ENCODE measurements at places on chromosomes 3 and 15. TPM values are rescaled to one million over a fixed set of nuclear protein-coding genes. Genes with fewer than 3 reads are reported as not detected.

DNA sequence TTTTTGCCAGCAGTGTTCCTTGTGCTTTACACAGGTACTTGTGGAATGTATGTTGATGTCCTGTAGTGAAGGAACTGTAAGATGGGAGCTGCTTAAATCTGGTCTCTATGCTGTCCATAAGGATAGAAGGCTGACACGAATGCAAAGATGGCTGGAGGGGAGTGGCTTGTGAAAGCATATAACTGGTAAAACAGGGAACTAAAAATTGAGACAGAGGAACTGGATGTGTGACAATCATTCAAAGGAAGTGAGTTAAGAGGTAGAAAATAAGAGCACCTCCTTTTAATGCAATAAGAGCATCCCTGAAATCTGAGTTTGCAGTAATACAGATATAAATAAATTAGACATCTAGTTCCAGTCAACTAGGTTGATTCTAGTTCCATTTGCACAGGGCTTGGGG, 35.2 kb downstream of the RNF13 start:
- H3K4me1 ChIP-seq, result peaks cover 2% of the 10 kb centered on the region
- H3K36me3 ChIP-seq, result peaks cover 49% of the 10 kb centered on the region
- H3K27ac ChIP-seq, result no peak overlapping the region
- no peaks in the 10 kb centered on the region for H3K27me3 ChIP-seq
- H3K4me3 ChIP-seq, result no peak overlapping the region

EPB42 gene
- not detected for total RNA-seq

WDR93 gene
- 0.29 TPM for total RNA-seq

- H3K27ac ChIP-seq, result no peak overlapping the region
- no peaks in the 10 kb centered on the region for H3K36me3 ChIP-seq
- no peak overlapping the region for H3K4me3 ChIP-seq
- no peaks in the 10 kb centered on the region for H3K4me1 ChIP-seq
These were observed 72.1 kb upstream of the MAGI1 start for GRCh38 chr3:66110840-66111239.

GRCh38 chr3:161598639-161599038, 102.0 kb downstream of the OTOL1 start:
- no peaks in the 10 kb centered on the region for H3K27me3 ChIP-seq
- no peaks in the 10 kb centered on the region for H3K36me3 ChIP-seq
- no peak for DNase-seq
- no peak overlapping the region for H3K4me3 ChIP-seq
- no peaks in the 10 kb centered on the region for H3K4me1 ChIP-seq

DNA sequence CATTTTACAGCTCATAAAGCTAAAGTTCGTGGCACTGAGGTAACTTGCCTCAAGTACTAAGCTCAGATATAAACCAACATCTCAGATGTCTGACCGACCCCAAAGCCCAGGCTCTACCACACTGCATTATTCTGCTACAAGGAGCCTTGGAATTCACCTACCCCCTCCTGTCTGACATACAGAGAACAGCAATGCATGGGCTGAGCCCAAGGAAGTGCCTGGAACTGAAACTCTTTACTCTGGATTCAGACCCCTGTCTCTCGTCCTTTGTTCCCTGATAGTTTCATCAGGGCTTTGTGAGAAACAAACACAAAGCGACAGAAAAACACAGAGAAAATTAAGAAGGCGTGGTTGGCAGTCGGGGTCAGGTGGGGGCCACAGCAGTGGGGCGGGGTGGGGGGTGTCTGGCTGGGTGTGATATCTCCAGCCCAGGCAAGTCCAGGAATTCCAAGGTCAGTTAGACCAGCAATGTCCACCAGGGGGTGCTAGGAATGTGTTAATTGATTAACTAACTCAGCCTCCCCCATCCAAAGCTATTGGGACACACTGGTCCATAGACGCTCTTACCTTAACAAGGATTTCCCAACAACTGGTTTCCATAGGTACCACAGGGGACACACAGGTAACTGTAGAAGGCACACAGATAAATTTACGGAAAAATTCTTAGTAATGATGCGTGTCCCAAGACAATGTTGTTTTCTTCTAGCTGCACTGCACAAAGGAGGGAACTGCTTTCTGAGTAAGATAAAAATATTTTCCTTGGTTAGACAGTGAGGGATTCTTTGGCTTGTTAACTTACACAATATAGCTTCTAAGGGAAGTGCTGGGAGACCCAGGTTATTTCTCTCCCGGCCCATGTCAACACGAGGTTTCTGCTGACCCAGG, 18.8 kb upstream of the SSUH2 start:
- H3K36me3 ChIP-seq, result no peaks in the 10 kb centered on the region
- H3K27me3 ChIP-seq, result no peaks in the 10 kb centered on the region
- DNase-seq, result peak; percentile 36
- H3K4me1 ChIP-seq, result peaks cover 31% of the 10 kb centered on the region

GOLGA8S gene
- total RNA-seq, result 0.12 TPM

DNA sequence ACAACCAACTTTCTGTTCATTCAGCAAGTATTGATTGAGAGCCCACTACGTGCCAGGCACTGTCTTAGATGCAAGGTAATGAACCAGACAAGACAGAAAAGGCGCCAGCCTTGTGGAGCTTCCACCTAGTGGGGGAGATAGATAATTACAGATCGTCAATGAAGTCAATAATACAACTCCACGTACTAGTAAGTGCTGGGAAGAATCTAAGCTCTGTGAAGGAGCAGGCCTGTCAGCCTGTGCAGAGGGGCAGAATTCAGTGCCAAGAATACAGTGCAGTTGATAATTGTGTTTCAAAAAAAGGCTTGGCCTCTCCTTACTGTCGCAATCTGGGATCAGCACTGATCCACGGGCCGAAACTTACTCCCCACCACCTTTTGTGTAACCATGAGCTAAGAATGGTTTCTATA, 186.3 kb downstream of the FEZF2 start:
- H3K4me3 ChIP-seq, result no peak overlapping the region
- DNase-seq, result no peak

CCNB2 gene
- 0.67 TPM for total RNA-seq

IMPG2 gene
- total RNA-seq, result 0.44 TPM

- H3K27me3 ChIP-seq, result no peaks in the 10 kb centered on the region
- DNase-seq, result no peak
- no peaks in the 10 kb centered on the region for H3K4me1 ChIP-seq
- H3K4me3 ChIP-seq, result no peak overlapping the region
- H3K27ac ChIP-seq, result no peak overlapping the region
These were observed 19.2 kb upstream of the UBE2Q2 start for GRCh38 chr15:75823860-75824613.

- DNase-seq, result no peak
- H3K4me3 ChIP-seq, result no peak overlapping the region
- H3K27me3 ChIP-seq, result no peaks in the 10 kb centered on the region
These were observed 32.8 kb upstream of the MFSD1 start for GRCh38 chr3:158768881-158769543.

DNA sequence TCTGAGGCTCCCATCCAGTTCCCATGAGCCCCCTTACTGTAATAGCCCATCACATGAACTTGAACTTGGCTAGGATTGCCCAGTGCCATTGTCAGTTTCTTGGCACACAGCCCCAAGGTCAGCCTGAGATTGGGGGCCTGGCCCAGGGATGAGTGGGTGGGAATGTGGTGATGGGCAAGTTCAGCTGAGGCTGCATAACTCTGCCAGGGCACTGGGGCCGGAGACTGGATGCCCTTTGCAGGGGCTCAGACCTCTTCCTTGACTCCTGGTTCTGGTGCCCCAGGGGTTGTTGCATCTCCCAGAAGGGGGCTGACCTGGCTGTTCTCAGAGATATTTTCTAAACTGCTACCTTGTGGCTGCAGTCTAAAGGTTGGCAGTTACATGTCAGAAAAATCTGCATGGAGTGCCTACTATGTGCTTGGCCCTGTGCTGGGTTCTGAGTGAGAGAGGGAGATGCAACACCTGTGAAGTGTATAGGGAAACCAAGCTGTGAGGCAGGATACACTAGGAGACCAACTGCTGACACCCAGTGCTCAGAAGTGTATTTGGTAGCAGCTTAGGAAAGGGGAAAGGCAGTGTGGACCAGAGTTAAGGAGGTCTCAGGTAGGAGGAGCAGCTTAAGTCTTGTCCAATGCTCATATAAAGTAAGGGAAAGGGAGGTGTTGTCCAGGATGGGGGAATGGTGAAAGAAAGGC, 74.8 kb upstream of the PRR23C start:
- no peaks in the 10 kb centered on the region for H3K36me3 ChIP-seq
- no peaks in the 10 kb centered on the region for H3K4me1 ChIP-seq
- H3K27me3 ChIP-seq, result no peaks in the 10 kb centered on the region
- H3K27ac ChIP-seq, result no peak overlapping the region

ALAS1 gene
- 28.3 TPM for total RNA-seq

GHSR gene
- not detected for total RNA-seq

ARPIN gene
- total RNA-seq, result not detected

SEMA3B gene
- 0.34 TPM for total RNA-seq

- peaks cover 15% of the 10 kb centered on the region for H3K4me1 ChIP-seq
- no peaks in the 10 kb centered on the region for H3K27me3 ChIP-seq
- no peak for DNase-seq
- no peak overlapping the region for H3K27ac ChIP-seq
- H3K36me3 ChIP-seq, result peaks cover 2% of the 10 kb centered on the region
- peak overlapping the region; percentile 63 for H3K4me3 ChIP-seq
These were observed 628 bp downstream of the PRRT3 start for GRCh38 chr3:9951598-9951961.

FANCI gene
- 15.8 TPM for total RNA-seq

SCN11A gene
- 0.24 TPM for total RNA-seq

DNA sequence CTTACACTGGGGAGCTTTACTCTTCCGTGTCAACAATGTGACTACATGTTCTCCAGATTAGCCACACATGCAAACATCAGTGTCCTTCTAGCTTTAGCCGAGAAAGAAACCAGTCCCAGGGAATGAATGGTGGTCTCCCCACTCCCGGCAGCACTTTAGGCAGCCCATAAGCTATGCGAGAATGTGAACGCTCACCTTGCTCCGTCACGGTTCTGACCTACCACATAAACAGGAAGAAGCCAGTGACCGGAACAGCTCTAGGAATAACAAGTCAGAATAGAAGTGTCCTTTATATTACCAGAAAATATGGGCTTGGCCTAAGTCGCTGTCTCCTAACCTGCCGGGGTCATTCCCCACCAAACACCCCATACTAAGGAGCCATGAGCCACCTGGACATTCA, 98.0 kb upstream of the ABHD17C start:
- no peak for DNase-seq
- no peak overlapping the region for H3K27ac ChIP-seq
- H3K4me1 ChIP-seq, result no peaks in the 10 kb centered on the region

- no peaks in the 10 kb centered on the region for H3K36me3 ChIP-seq
- no peak overlapping the region for H3K4me3 ChIP-seq
- H3K27ac ChIP-seq, result no peak overlapping the region
These were observed 208.4 kb downstream of the TNIK start for GRCh38 chr3:171251835-171252234.

DPPA2 gene
- not detected for total RNA-seq

EIF4E3 gene
- total RNA-seq, result 5.0 TPM

CMTM8 gene
- not detected for total RNA-seq

DNA sequence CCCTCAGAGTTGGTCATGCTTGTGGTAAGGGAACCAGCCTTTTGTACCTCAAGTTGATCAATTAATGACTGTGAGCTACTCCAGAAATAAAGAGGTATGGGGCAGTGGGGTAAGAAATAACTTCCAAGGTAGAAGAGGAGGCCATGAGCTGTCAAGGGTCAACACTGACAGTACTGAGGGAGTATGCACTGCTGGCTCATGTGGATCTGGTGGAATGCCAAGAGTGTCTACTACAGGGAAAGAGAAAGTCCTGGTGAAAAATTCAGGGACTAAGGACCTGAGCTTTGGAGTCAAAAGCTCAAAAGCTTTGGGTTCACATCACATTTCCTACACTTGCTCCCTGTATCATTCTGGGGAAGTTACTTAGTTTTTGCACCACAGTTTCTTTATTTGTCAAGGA, 154.9 kb downstream of the SEMA6D start:
- no peak overlapping the region for H3K27ac ChIP-seq
- DNase-seq, result no peak
- no peaks in the 10 kb centered on the region for H3K4me1 ChIP-seq
- no peaks in the 10 kb centered on the region for H3K27me3 ChIP-seq
- no peaks in the 10 kb centered on the region for H3K36me3 ChIP-seq

DNA sequence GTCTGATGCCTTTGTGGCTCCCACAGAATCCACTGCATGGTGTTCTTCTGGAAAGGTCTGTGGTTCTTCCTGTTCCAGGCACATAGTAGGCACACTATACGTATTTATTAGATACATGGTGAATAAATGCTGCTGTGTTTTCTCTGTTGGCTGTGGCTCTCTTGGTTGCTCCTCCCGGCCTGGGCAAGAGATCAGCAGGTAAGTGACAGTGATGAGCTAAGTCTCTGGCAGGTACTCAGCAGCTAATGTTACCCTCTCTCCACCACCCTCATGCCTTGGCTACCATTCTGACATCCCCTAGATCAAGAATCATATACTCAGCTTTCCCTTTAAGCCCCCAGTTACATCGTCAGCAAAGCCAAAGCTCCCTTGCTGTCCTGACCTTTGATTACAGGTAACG, 8.4 kb downstream of the SV2B start:
- no peak for DNase-seq
- H3K27ac ChIP-seq, result no peak overlapping the region
- H3K4me1 ChIP-seq, result no peaks in the 10 kb centered on the region
- H3K27me3 ChIP-seq, result peaks cover 9% of the 10 kb centered on the region
- no peaks in the 10 kb centered on the region for H3K36me3 ChIP-seq

PPP1R2 gene
- total RNA-seq, result 81.8 TPM

DNA sequence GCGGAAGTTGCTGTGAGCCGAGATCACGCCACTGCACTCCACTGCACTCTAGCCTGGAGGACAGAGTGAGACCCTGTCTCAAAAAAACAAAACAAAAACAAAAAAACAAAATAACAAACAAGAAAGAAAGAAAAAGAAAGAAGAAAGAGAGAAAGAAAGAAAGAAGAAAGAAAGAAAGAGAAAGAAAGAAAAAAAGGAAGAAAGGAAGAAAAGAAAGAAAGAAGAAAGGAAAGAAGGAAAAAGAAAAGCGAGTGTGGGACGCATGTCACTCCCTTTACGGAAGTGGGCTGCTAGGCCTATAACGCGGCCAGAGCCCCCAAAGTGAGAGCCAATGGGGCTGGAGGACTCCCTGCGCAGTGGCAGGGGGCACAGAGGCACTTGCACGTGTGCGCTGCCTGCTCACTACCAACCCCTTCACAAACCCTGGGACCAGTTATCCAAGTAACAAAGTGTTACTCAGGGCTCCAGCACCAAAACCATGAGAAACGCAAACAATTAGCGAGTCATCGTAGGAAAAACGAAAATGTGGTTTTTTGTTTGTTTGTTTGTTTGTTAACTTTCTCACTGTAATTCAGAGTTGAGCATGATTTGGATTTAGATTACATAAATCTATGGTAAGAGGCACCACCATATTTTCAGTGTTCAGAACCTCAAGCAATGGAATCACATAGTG, 40.8 kb upstream of the ATP1B3 start:
- H3K4me1 ChIP-seq, result no peaks in the 10 kb centered on the region
- H3K27me3 ChIP-seq, result no peaks in the 10 kb centered on the region
- DNase-seq, result no peak
- no peak overlapping the region for H3K27ac ChIP-seq
- H3K36me3 ChIP-seq, result no peaks in the 10 kb centered on the region
- no peak overlapping the region for H3K4me3 ChIP-seq

FRMD5 gene
- not detected for total RNA-seq

GRCh38 chr3:126060613-126061145, 23.2 kb downstream of the SLC41A3 start:
- no peaks in the 10 kb centered on the region for H3K27me3 ChIP-seq
- no peak for DNase-seq
- H3K36me3 ChIP-seq, result peaks cover 11% of the 10 kb centered on the region
- H3K4me1 ChIP-seq, result peaks cover 4% of the 10 kb centered on the region
- no peak overlapping the region for H3K27ac ChIP-seq

AHSG gene
- not detected for total RNA-seq

GRCh38 chr3:125240496-125240895, 27.9 kb upstream of the SLC12A8 start:
- DNase-seq, result no peak
- H3K4me1 ChIP-seq, result no peaks in the 10 kb centered on the region
- H3K36me3 ChIP-seq, result peaks cover 5% of the 10 kb centered on the region
- H3K27me3 ChIP-seq, result no peaks in the 10 kb centered on the region
- no peak overlapping the region for H3K4me3 ChIP-seq

Measured in B cell (primary cell).